ENCODE measurements at places on chromosomes 5 and 9.

DNA sequence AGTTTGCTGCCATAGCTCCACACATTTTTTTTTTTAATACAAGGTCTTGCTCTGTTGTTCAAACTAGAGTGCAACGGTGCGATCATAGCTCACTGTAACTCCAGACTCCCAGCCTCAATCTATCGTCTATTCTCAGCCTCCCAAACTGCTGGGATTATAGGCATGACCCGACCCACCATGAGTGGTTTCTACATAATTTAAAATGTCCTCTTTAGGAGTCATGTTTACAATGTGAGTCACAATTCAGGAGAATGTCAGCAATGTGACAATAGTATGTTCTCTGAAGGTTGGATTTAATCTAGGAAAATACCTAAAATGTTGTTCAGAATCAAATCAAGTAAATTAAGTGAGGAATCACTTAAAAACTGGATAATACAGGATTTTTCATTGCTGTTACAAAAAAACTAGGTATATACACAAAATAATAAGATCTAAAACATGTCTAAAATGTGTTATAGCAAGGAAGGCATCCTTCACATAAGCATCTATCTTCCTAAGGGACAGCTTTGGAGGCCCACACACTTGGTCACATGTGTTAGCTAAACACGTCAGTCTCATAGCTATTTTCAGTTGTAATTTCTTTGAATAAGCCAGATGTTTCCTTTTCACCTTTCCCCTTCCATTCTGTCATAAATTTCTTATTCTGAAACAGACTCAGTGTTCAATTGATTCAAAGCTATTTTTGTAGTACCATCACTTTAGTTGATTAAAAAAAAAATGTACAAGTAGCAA, 30.0 kb upstream of the ELAVL2 start:
- DNase-seq = no peak

DNA sequence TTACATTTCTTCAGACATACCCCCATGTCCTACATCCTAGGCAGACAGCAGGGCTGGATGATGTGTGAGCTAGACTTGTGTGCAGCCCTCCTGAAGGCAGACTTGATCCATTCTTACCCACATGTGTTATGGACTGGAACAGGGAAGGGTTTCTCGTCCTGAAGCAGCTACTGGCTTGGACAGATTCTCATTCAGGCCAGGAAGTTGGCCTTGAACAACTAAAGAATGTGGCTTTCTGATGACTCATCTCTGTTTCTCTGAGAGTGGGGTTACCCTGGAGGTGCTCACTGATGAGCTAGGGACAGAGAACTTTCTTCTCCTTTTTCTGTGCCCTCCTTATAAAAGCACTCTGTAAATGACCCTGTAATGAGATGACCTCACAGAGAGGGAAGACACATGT, 246.5 kb downstream of the PCSK5 start:
- DNase-seq = no peak

- DNase-seq = no peak
Observed at GRCh38 chr9:100394816-100395215, 32.1 kb upstream of the MSANTD3 start.

- no peak for DNase-seq
Observed at GRCh38 chr9:27338527-27338903, 41.6 kb upstream of the EQTN start.
